Stimulated activated CD4-positive, alpha-beta T cell treated with anti-CD3 and anti-CD28 coated beads, TNF-alpha, amount 100 ng/mL, for 4 hours (primary cell): ENCODE measurements at places on chromosomes 13 and 19.

DNA sequence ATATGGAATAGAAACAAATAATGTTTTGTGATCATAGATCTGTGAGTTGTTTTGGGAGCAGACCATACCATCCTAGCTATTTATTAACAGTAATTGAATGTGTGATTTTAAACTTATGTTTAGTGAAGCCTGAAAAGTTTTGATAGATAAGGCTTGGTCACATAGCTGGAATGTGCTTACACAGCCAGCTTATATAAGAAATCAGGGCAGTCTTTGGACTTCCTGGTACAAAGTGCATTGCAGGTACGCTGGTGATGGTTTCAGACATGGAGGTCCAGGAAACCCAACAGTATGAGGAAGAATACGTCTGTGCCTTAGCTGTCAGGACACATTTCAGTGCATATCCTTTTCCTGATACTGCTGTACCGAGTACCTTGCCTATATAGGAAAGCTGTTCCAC, 2316.2 kb upstream of the PCDH20 start:
- DNase-seq, result no peak

DNA sequence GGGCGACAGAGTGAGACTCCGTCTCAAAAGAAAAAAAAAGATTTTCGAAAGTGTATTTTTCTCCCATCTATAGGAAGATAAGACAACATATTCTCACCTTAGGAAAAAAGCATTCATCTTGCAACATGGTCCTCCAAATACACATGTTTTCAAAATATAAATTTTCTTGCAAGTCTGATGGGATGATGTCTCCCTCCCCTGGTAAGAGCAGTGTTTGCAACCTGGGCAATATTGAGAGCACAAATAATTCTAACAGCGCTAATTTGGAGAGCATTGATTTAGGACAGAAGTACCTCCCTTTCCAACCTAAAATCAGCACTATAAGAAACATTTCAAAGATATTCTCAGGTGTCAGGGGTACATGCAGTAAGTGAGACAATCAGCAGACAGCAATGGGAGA, 61.0 kb upstream of the SHISA2 start:
- DNase-seq, result no peak

GRCh38 chr19:38281811-38282566, 17.6 kb downstream of the SPINT2 start:
- DNase-seq, result no peak

DNA sequence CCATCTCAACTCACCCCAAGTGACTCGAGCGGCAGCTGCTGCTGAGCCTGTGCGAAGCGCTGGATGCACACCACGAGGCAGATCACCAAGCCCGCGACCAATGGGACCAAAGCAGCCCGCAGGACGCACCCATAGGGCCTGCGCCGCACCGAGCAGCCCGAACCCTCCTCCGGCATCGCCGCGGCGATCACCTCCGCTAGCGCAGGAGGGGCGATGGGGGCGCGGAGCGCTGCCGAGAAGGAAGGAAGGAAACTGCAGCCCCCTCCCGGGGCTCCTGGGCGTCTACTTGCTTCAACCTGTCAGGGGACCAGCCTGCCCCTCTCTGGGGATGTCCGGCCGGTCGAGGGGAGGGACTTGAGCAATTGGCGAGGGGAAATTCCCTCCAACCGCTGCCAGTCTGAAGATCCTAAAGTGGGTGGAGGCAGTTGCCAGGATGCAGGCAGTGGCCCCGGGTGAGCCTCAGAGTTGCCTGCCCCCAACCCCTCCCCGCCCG, at the start of gene CD70:
Gene CD70, minus strand, starts transcription at position 324 of the 493 bp plus-strand sequence. Its CDS starts 148 bp downstream, at position 176.
- no peak for DNase-seq

DNA sequence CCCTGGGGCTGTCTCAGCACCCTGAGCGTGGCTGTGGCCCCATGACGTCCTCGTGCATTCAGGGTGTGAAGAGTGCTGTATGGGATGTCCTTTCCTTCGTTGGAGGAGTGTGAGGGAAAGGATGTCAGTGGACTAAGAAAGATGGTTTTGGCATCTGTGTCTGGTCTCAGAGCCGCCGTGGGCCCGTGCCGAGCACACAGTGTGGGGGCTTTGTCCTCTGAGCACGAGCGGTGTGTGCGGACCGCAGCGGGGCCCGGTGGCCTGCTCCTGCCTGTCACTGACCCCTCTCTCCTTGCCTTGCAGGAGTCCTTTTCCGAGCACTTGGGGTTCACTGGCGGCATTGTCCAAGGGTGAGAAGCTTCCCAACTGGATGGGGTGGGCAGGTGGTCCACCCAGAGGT, 63.3 kb upstream of the LDLR start:
- DNase-seq, result no peak

- DNase-seq, result no peak
Observed at GRCh38 chr13:111117289-111117688, 2.2 kb downstream of the ARHGEF7 start.

DNA sequence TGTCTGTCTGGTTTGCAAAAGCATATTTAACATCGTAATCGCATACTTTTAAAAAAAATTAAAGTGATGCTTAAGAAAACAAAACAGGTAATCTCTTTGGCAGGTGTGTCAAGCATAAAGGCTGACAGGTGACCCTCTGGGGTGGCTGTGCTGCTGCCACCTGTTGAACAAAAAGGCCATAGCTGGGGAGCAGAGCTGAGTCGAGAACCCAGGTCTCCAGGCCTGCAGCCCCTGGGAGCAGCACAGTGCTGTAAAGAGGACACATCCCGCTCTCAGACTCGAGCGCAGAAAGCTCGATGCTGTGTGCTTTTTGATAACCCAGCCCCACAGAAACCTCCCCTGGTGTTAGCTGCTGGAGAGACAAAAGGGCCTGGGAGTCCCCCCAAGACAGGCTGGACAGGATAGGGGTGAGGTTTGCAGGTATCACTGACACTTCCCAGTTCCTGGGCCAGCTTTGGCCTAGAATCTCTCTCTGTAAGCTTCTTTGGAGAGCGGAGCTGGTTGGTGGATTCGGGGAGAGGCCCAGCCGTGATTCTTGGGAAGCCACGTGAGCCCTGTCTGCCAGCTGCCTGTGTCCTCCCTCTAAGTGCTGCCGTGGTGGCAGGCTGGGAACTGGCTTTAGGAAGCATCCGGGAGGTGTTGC, 66.9 kb downstream of the C13orf42 start:
- no peak for DNase-seq

DNA sequence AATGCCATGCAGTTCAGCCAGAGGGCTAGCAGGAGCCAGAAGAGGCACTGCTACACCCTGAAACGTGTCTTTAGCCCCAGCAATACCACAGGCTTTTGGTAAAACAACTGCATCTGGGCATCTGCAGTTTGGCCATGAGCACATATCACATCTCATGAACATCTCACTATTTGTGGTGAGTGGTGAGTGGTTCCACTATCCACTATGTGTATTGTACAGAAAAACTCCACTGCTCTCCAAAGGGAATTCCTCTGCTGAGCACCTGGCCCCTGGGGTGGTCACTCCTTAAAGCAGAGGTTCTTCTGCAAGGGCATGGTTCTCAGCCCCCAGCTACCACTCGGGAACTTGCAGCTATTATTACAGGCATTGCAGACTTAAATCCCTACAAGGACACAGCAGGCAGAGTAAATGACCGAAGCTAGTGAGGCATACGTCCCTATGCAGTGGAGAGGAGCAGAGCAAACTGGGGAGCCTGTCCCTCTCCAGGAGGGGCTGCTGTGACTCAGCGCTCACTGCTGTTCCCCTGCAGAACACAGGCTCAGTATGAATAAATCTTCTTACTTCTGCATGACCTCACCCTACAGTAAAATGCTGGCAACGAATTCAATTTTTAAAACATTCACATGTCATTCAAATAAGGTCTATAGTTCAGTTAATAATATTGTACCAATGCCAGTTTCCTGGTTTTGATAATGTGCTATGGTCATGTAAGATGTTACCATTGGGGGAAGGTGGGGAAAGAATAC, 332.4 kb upstream of the ZNF507 start:
- no peak for DNase-seq

GRCh38 chr19:46451352-46451751, 20.0 kb downstream of the PNMA8A start:
- DNase-seq, result no peak

DNA sequence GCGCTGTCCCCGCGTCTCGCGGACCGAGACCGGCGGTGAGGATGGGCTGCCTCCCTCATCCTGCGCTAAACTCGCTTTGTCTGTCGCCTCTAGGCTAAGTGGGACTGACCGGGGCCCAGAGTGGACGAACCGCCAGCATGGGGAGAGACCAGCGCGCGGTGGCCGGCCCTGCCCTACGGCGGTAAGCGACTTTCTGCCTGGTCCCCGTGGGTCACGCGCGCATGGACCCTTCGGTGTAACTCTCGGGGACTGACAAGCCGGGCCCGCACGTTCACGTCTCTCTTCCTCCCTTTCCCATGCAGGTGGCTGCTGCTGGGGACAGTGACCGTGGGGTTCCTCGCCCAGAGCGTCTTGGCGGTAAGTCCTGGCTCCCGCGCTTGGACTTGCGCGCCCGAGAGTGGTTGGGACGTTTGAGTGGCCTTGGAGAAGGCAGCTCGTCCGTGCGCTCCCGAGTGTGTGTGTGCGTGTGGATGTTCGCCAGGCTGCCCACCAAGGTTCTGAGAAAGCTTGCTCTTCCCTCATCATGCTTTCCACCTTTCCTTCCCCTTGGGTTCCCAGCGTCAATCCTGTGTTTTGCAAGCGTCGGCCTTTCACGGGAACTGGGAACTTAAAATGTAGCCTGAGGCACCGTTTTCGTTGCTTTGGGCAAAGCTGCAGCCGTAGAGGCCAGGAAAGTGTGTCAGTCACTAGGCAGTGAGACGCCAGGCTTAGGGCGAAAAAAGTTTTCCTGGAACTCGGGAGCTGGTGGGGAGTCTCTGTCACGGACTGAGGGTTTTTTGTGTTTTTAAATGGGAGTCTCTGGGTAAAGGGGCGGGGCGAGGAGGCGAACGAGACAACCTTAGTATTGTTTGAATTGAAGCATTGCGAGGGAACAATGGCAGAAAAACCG, 927 bp downstream of the COL4A2 start:
- no peak for DNase-seq

DNA sequence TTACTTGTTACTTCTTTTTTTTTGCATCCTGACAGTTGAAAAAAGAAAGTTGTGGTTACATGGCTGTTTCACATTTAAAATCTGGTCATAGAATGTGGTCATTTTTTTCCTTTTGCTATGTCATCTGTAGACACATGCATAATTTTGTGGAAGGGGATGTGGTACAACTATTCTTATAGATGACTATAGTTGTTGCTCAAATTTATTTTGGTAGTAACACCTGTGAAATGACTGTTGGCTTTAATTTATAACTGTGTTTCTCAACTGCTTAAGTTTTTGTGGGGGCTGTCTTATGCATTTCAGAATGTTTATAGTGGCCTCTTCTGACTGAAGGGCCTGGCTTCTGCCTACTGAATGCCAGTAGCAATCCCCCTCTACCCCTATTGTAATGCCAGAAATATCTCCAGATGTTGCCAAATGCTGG, 130.5 kb downstream of the PAN3 start:
- DNase-seq, result no peak

DNA sequence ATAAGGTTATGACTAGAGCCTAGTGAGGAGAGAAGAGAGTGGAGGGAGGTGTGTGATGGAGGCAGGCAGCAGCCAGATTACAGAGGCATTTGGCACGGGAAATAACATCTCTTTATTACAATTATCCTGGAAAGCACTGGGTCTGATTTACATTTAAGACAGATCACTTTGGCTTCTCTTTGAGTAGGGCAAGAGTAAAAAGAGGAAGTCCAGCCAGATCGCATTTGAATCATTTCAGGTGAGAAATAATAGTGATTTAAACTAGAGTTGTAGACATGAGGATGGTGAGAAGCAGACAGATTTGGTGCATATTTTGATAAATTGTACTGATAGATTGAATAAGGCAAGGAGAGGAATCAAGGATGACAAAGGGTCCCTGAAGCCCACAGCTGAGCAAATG, 9.6 kb upstream of the SACS start:
- DNase-seq, result no peak

DNA sequence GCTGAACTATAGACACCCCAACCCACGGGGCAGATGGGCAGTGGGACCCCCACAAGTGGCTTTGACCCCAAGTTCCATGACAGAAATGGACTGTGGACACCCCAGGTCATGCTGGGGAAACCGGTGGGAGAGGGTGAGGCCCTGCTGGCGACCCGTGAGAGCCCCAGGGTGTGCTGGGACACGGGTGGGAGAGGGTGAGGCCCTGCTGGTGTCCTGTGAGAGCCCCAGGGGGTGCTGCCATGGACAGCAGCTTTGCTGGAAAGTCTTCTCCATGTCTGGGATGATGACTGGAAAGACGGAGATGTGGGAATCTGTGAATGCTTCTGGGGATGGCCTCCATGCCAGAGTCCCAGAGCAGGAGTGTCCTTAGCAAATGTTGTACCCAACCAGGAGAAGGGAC, 148.4 kb downstream of the URI1 start:
- no peak for DNase-seq

- no peak for DNase-seq
Observed at GRCh38 chr13:87788363-87788762, 117.2 kb downstream of the SLITRK5 start.

- no peak for DNase-seq
Observed at GRCh38 chr19:41154060-41154459, 39.0 kb upstream of the CYP2S1 start.
